Stimulated activated CD4-positive, alpha-beta T cell treated with anti-CD3 and anti-CD28 coated beads, Interleukin-4, amount 100 ng/mL, for 1 hour (primary cell): ENCODE measurements at places on chromosomes 13 and 19.
A peak's percentile ranks its signal among the peaks of the same experiment; 100 is the strongest.

GRCh38 chr19:12938779-12939601, 581 bp downstream of the CALR start:
- DNase-seq: peak; percentile 45

- no peak for DNase-seq
Observed at GRCh38 chr13:104785952-104786351, 1719.7 kb upstream of the SLC10A2 start.

GRCh38 chr13:40254394-40254793, 412.0 kb downstream of the FOXO1 start:
- no peak for DNase-seq

DNA sequence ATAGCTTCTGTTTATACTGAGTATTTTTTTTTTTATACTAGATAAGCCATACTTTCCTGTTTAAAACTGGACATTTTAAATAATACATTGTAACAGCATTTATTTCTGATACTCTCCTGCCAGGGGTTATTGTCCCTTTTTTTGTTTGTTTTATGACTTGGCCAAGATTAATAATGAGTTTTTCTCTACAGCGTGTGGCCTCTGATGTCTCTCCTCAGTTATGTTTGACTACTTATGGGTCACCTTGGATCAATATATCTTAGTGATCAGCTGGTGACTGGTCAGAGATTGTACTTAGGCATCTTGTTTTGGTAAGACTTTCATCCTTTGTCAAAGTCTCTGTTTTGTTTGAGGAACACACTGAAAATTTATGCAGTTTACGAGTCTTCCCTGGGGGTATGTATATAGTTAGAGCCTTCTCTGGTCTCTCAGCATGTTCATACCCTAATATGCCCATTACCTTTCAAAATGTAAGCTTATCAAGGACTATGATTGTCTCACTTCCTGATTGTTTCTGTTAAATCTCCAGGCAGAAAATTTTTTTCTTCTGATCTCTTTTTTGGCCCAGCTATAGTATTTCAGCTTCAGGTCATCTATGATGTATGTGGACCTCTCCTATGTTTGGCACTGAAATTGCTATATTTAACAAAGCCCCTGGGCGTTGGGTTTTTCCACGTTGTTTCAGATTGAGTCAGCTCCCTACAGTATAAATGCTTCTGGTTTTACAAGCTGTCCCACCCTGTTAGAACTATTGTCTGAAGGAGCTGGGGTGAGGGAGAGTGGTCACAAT, 87.9 kb downstream of the URI1 start:
- no peak for DNase-seq

DNA sequence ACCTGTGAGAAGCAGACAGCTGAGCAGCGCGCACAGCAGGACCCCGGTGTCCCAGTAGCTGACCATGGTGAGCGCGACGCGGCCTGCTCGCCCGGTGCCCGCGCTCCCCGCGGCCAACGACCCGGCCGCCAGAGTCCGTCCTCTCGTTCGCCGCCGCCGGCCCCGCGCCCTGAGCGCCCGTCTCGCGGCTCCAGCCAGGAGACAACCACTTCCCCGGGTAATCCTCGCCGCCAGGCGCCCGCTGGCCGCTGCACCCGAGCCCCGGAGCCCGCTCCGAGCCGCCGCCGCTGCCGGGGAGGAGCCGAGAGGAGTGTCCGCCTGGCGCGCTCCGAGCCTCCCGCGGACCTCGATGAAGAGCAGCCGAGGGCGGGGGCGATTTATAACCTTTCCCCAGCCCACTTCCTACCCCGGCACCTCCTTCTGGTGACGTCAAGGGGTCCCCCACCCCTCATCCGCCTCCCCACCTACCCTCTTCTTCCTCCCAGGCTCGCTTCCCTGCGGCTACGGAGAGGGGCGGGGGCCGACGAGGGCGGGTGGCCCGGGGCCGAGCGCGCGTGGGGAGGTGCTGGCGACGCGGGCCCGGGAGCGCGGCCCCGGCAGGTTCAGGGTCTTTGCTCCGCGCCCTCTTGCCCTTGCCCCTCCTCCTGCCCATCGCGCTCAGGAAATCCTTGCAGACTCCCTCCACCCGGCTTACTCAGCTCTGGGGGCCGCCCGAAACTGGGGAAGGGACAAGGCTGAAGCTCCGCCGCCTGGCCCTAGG, at the start of gene FLT1:
Gene FLT1 (minus strand): TSS at position 351 of the 760 bp plus-strand sequence. CDS start 285 bp downstream, at position 66.
- peak; percentile 35 for DNase-seq

- no peak for DNase-seq
Observed at GRCh38 chr19:38250821-38251563, 5.2 kb downstream of the PPP1R14A start.

GRCh38 chr19:48770266-48770665, 14.9 kb downstream of the FGF21 start:
- no peak for DNase-seq

GRCh38 chr13:62510906-62511655, 1095.4 kb upstream of the PCDH20 start:
- DNase-seq: no peak

DNA sequence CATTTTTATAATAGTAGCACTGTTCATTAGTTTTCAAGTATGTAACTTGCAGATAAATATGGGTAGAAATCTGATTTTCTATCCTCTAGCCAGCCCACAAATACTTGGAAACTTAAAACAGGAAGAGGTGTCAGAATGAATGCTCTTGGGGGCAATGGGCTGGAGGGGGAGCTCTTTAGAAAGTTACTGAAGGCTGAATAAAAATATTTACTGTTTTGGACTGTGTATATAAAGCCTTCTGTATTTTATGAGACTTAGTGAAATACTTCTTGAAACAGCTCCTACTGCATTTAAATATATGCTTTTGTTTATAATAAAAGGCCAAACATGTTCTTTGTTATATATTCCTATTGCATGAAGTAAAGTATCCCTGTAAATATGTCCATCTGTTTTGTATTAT, 138.8 kb downstream of the RGCC start:
- no peak for DNase-seq

DNA sequence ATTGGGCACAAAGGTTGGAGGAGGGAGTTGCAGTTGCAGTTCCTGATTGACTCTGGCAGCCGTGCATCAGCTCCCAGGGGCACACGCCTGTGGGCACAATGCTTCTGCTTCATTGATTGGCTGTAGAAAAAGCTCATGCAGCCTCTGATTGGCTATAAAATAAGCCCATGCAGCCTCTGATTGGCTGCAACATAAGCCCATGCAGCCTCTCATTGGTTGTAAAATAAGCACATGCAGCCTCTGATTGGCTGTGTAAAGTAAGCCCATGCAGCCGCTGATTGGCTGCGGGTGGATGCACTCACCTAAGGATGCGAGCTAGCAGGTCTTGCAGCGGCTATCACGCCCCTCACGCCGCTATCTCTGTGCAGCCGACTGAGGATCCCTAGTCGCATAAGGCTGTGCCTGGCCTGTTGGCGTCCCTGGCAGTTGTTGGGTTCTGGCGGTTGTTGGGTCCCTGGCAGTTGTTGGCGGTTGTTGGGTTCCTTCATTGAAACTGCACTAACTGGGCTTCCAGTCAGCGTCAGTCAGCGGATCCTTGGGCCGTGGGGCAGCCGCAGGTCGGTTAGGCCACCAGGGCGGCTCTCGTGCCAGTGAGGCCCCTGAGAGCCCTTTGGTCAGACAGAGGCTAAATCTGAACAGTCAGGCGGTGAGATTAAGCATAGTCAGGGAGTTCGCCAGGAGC, at the start of gene SIGLECL1:
Gene SIGLECL1 (plus strand): TSS at position 295 of the 682 bp plus-strand sequence. CDS start 12,993 bp downstream, outside the sequence.
- no peak for DNase-seq

GRCh38 chr13:98913741-98914140, 64.1 kb downstream of the DOCK9 start:
- DNase-seq: no peak

GRCh38 chr19:43634872-43635560, 4.6 kb downstream of the CADM4 start:
- DNase-seq: no peak

DNA sequence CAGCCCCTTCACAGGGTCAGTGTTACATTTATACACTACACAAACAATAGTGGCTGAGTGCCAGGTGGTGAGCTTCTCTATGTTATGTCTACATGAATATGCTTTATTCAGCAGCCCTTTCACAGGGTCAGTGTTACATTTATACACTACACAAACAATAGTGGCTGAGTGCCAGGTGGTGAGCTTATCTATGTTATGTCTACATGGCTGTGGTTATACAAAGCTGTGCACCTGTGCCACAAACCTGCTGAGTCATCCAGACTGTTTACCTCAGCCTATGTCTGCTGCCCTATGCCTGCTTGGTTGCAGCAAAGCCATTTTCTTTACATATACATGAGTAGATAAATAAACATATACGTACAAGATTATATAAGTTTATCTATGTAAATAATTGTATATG, 76.5 kb downstream of the ZNF726 start:
- no peak for DNase-seq

- DNase-seq: no peak
Observed at GRCh38 chr19:47520839-47521238, 6.0 kb upstream of the NAPA start.

DNA sequence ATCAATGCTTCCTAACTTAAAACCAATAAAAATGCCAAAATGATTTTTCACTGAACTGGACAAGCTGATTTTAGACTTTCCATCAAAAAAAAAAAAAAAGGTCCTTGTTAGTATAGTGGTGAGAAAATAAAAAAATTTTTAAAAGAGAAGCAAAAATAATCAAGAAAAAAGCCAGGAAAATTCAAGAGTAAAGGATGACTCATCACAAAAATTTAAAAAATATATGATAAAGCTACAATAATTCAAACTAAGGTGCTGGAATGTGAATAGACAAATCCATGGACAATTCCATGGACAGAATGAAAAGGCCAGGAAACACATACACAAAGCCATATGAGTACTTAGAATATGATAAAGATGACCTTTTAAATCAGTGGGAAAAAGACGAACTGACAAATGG, 26.1 kb downstream of the ALG5 start:
- DNase-seq: no peak

DNA sequence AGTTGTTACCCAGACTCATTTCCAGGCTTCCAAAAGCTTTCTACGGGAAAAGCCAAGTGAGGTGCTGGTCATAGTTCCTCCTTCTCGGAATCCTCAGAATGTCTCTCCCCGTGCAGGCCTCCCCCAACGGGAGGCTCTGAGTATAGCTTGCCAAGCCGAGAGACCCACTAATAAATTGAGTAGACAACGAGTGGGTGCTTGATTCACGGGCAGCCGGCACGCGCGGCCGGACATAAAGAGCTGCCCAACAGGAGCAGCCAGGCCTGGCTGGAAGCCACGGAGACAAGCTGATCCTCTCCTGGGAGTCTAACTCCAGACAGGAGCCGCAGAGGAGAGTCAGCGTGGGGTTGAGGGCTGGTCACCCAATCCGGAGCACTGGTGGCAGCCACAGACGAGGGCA, 43.4 kb upstream of the MEDAG start:
- no peak for DNase-seq

- peak; percentile 79 for DNase-seq
Observed at GRCh38 chr19:15264061-15264932, 32.0 kb upstream of the EPHX3 start.

DNA sequence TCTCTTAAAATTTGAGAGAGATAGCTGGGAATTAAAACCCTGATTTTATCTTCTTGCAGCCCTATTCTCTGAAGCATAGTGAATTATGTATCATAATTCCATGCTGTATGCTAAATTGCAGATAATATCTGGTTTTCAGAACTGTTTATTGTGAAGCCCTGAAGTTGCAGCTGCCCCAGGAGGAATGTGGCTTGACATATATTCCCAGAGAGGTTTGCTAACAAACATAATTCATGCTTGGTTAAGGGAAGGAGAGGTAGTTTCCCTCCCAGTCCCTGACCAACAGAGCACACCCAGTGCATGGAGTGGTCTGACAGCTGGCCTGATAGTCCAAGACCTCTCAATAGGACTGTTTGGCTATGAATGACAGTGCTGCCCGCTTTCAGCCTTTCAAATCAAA, 500.6 kb upstream of the MIR17HG start:
- DNase-seq: no peak

DNA sequence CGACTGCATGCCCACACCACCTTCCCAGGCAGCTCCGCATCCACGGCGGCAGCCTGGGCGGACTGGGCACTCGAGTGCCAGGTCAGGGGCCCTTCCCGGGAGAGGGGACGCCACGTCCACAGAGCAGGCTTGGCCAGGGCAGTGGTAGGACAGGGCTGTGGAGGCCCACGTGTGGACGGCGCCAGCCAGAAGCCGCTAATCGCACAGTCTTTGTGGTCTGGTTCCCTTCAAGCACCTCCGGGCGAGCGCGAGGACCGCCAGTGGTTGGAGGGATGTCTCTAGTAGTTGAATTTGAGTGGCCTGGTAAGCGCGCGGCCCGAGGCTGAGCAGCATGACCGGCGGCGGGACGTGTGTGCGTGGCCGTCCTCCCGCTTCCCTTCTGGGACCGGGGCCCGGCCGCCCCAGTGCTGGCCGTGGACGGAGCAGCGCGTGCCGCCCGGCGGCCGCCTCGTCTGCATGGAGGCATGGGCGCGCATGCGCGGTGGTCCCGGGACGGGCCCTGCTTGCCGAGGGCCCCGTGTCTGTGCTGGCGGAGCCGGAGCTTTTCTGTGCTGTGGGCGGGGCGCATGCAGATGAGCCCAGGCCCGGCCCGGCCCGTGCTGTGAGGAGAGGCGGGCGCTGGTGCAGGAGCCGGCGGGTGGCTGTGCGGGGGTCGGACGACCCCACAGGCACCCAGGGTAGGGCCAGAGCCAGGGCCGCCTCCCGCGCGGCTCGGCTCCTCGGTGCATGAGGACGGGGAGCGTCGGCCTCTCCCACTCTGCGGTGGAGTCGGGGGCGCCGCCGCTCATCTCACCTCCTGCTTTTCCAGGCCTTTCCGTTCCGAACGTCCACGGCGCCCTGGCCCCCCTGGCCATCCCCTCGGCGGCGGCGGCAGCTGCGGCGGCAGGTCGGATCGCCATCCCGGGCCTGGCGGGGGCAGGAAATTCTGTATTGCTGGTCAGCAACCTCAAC, 8.6 kb downstream of the PTBP1 start:
- DNase-seq: no peak

DNA sequence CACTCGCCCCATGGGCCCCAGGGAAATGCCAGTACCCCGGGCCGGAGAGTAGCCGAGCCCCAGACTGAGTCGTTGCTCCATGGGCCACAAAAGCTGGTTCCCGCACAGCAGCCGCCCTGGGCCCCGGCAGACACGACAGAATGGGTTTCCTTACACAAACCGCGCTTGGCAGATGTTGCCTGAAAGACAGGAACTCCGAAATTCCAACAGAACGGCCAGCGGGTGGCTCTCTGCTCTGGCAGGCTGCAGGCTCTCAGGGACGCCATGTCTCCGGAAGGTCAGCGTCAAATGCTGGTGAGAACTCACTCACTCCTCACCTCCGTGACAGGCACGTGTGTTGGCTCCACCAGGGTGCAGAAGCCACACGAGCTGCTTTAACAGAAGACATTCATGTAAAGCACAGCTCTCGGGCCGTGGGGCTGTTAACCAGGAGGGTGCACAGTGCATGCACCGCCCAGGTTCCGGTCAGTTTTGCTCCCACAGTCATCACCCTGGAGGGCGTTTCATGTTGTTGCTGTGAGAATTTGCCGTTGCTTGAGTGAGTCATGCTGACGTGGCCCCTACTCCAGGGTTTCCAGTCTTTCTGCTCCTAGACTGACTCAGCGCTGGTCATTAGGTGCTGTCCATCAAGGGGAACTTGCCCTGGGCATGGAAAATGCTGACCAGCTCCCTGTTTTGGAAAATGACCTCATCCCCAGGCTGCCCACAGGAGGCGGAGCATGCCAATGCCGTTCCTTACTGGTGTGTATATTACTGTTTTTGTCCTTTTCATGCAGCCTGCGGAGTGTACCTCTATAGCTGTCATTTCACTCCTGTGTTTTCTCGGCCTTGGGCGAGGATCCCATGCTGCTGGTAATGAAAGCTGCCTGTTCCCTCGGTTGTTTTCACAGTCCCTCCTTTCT, 44.8 kb downstream of the ANKRD10 start:
- peak; percentile 8 for DNase-seq

- DNase-seq: no peak
Observed at GRCh38 chr13:45700971-45701900, 884 bp upstream of the CBY2 start.

- DNase-seq: no peak
Observed at GRCh38 chr19:4870025-4870700, 2.7 kb upstream of the PLIN3 start.

GRCh38 chr13:74052402-74052928, 81.7 kb downstream of the KLF12 start:
- DNase-seq: no peak
